ENCODE measurements at places on chromosomes 5 and 9. TPM values are rescaled to one million over a fixed set of nuclear protein-coding genes. Genes with fewer than 3 reads are reported as not detected.

DNA sequence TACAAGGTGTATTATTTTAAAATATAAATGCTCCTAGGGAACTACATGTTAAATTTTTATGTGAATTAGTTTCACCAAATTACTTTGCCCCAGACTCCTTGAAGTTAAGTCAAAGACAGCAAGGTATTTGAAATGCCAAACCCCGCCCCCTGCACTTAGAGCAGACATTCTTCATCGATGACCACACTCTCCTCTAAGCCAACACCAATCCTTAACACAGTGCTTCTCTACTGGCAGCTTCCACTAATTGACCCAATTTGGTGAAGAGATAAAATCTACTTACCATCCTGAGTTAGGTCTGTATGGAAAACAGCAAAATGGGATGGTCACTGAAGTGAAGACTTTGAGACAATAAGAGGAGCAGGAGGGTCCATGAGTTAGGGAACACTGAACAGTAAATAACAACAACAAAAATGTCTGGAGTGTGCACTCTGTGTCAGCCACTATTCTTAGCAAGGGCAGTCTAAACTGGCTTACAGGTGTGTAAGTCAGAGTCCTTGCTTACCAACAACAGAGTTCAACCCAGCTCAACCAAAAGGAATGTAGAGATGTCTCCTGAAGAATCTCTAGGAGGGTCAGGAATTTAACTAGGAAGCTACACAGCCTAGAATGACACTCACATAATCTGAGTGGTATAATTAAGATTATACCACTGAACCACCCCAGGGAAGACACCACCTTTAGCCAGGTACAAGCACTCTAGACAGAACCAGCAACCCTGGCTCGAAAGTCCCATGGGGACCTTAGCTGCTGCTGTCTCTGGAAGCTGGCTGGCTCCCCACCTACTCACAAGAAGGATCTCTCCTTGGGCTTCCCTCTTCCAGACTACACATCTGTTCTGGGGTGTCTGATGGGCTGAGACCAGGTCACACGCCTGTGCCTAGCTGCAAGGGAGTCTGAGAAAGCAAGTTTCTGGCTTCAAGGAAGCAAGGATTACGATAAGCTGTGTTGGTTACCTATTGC lies 8.8 kb upstream of the UBE2QL1 start:
- DNase-seq, result no peak

DNA sequence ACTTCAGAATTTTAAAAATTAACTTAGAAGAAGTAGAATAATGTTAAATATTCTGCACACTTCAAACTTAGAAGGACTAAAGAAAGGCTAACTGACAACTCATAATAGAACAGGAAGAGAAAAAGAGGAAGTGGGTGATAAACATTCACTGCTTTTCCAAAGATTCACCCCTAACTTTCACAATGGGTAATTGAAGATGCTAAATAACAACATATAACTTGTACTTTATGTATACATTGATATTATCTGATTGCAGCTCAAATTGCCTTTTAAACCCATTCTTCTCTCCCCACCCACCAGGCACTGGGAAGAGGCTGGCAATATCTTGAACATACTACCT lies 376.6 kb downstream of the EFNA5 start:
- DNase-seq, result no peak

The TBCA gene
- 127 TPM for total RNA-seq

The CYFIP2 gene
- 23.6 TPM for total RNA-seq
